Activated CD4-positive, alpha-beta T cell treated with anti-CD3 and anti-CD28 coated beads, Interleukin-2, amount 10 ng/mL, durations not matched to agents 7 days and 5 days (primary cell): ENCODE measurements at places on chromosomes 16 and 17. TPM values are rescaled to one million over a fixed set of nuclear protein-coding genes. Genes with fewer than 3 reads are reported as not detected.
A peak's percentile ranks its signal among the peaks of the same experiment; 100 is the strongest.

DNA sequence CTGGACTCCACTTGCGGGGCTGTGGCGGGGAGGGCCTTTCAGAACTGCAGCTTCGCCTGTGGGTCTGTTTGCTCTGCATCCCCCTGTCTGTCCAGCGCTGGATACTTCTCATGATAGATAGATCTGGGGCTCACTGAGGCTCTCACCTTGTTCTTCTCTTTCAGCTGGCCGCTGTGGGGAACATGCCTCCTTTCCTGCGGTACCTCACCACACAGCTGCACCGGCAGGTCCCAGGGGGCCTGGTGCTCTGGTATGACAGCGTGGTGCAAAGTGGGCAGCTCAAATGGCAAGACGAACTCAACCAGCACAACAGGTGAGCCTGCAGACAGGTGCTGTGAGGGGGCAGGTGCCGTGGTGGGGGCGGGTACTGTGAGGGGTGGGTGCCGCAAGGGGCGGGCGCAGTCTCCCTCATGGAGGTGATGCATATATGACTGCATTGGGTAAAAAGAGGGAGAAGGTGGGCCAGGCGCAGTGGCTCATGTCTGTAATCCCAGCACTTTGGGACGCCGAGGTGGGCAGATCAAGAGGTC, 6.2 kb downstream of the ENGASE start:
- DNase-seq = no peak

- peak; percentile 77 for DNase-seq
Measured at GRCh38 chr17:58317421-58318064, 11.1 kb downstream of the TSPOAP1 start.

- no peak for DNase-seq
Measured at GRCh38 chr16:6068063-6068462, 970.5 kb upstream of the EEF2KMT start.

GRCh38 chr16:12377497-12377896, 401.0 kb downstream of the SNX29 start:
- no peak for DNase-seq

DNA sequence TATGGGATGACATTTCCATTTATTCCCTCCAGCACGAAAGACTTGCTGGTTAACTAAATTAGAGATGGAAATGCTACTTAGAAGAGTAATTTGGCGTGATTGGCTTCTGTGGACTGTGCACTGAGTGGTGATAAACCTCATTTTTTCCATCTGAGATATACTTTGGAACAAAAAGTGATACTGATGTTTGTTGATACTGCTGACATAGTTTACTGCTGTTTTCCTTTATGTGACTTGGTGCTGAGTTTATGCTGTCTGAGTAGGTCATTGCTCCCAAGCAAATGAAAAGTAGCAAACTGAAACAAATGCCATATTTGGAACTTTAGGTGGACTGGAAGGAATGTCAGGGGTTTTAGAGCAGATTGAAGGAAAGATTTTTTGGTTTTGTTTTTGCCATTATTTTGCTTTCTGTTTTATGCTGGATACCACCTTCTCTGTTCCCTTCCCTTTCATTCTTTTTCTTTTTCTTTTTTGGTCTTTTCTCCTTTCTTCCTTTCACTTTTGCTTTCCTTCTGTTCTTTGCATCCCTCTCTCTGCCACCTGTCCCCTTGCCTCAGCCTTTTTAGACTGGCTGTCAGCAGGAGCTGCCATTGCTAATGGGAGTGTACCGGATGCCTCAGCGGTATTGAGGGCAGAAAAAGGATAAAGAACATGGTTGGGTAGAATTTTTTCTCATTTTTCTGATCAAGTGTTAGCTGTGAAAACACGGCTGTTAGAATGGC, 41.8 kb downstream of the NUP93 start:
- DNase-seq = no peak

GRCh38 chr16:6374821-6375220, 957.8 kb upstream of the RBFOX1 start:
- DNase-seq = no peak

GRCh38 chr17:74860229-74860871, 665 bp upstream of the GRIN2C start:
- no peak for DNase-seq

- no peak for DNase-seq
Measured at GRCh38 chr16:83355570-83356218, 452.1 kb upstream of the HSBP1 start.

DNA sequence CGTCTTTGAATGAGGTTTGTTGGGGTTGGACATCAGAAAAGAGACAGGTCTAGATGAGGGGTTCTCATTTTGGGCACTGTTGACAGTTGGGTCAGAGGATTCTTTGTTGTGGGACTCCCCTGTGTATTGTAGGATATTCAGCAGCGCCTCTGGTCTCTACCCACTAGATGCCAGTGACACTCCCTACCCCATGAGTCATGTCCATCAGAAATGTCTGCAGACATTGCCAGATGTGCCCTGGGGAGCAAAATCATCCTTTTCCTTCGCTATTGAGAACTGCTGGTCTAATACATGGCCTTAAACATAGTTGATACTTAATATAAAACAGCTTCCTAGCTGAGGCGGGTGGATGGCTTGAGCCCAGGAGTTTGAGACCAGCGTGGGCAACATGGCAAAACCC, 3.1 kb downstream of the ABAT start:
- DNase-seq = no peak

GRCh38 chr16:84973236-84973635, 38.1 kb downstream of the ZDHHC7 start:
- DNase-seq = no peak

DNA sequence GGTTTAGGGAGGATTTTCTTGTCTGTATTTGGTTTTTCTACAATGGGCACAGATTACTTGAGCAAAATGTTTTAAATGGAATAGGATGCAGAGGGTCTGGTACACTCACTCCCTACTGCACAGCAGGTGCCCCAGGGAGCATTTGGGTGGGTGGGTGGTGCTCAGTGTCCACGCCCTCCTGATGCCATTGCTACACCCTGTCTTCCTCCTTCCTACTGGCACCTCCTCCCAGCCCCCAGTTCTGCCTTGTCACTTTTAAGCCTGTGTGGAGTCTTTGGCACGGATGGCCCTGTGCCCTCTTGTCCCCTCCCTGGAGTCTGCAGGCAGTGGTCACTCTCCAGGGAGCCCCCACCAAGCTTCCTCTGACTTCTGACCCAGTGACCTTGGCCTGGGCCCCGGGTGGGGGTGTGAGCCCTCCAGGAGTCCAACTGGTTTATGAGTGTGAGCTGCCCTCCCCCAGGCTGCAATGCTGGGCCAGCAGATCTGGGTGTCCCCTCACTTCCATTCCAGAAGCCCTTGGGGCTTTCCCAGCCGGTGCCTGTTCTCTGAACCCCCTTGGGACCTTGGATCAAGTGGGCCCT, 15.5 kb downstream of the LLGL2 start:
- no peak for DNase-seq

- DNase-seq = no peak
Measured at GRCh38 chr16:59048876-59049275, 314.8 kb upstream of the GOT2 start.

- no peak for DNase-seq
Measured at GRCh38 chr16:26026709-26027450, 335.1 kb downstream of the HS3ST4 start.

DNA sequence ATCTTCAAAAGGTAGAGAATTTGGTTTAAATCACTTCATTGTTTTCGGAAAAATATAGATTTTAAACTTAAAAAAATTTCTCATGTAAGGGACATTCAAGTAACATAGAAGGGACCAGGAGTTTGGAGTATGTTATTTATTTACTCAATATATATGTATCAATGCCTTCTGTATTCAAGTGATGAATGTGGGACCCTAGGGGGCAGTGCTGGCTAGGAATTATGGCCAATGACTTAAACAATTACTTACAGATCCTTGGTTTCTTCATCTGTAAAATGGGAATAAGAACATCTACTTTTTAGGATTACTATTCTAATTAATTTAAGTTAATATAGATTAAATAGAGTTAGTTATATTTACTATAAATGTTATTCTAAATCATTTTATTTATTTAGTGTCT, 886.3 kb upstream of the RBFOX1 start:
- no peak for DNase-seq

GRCh38 chr17:12485361-12485906, 180.3 kb upstream of the MYOCD start:
- no peak for DNase-seq

DNA sequence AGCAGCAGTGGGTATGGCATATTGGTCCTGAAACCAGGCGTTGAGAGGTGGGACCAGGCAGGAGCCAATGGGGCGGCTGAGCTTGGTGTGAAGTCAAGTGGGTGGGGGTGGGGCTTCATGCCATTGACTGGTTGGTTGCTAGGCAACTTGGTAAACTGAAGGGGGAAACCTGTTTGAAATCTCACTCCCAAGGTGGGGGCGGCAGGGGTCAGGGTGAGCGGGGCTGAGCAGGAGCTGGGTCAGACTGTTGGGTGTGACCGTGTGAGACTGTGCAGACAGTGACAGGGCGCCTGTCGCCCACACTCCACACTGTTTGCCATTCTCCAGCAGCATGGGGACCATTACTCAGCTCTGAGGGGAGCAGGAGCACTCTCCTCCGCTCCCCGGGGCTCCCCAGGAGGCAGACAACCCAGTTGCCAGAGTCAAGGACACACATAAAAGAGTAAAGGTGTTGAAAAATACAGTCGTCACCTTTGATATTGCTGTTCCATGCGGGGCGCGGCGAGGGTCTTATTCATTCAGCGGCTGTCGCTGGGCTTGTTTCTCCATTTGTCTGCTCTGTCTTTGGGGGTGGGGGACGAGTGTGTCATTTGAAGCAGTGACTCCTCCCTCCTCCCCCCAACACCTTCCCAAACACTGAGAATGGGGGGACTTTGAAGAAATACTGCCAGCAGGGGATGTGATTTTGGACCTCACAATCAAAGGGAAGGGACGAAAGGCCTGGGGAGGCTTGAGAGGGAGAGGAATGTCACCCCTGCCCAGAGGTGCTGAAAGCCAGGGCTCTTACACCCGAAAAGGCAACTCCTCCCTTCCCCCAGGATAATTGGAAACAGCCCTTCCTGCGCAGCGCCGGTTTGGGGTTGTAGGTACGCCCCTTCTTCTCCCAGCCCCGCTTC, 1.2 kb upstream of the EFNB3 start:
- DNase-seq = no peak

DNA sequence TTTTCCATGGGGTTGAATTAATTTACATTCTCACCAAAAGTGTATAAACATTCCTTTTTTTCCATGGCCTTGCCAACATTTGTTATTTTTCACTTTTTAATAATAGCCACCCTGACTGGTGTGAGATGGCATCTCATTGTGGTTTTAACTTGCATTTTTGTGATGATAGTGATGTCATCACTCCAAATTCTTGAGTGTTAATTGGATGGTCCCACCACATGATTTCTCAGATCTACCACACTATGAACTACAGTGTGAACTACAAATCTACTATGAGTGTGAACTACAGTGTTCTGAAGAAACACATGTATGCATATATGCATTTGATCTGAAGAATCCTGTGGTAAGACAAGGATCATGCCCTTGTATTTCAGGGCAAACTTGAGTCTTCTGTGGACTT, 340.1 kb downstream of the ABCC12 start:
- DNase-seq = no peak

GRCh38 chr17:64145751-64146417, 15.9 kb upstream of the ERN1 start:
- DNase-seq = peak; percentile 98

- DNase-seq = peak; percentile 67
Measured at GRCh38 chr17:79707931-79708891, 22.5 kb upstream of the ENPP7 start.

Gene TBX6
- total RNA-seq = 1.2 TPM

Gene PROCA1
- 5.7 TPM for total RNA-seq

Gene ZNF385C
- total RNA-seq = not detected

Gene ATP6V0D1
- 60.3 TPM for total RNA-seq

Gene KRTAP17-1
- total RNA-seq = not detected

Gene STAC2
- total RNA-seq = not detected

Gene CCL11
- total RNA-seq = not detected

Gene GINS2
- total RNA-seq = 50.0 TPM

Gene SLC2A4
- not detected for total RNA-seq

Gene TP53TG3C
- total RNA-seq = not detected
